CD8-positive, alpha-beta memory T cell (primary cell): ENCODE measurements at places on chromosomes 4 and X.

- no peaks in the 10 kb centered on the region for H3K27me3 ChIP-seq
- no peaks in the 10 kb centered on the region for H3K36me3 ChIP-seq
Observed at GRCh38 chr4:25299476-25300203, 12.9 kb upstream of the ZCCHC4 start.

- H3K27ac ChIP-seq, result no peak overlapping the region
- DNase-seq, result no peak
- no peak overlapping the region for H3K4me3 ChIP-seq
- H3K36me3 ChIP-seq, result no peaks in the 10 kb centered on the region
Observed at GRCh38 chr4:159047478-159048165, 55.3 kb upstream of the RAPGEF2 start.

DNA sequence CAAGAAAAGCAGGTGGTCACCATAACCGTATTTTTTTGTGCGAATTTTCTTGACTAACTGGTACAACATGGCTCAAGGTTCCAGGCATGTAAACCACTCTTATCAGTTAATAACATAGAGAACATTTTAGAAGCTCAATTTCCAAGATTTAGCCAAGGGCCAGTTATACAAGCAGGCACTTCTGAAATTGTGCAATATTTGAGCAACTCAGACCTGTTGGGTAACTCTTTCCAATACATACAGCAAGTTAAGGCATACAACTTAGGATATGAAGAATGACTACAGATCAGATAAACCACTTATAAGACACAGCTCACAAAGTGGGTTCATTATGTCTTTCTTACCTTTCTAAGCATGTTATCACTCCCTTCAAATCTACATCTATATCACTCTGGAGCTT is 43.9 kb downstream of the ZNF280C start:
- no peaks in the 10 kb centered on the region for H3K4me1 ChIP-seq
- H3K27ac ChIP-seq, result no peak overlapping the region
- DNase-seq, result no peak

GRCh38 chrX:120560405-120560841 is 339 bp downstream of the CUL4B start:
- H3K36me3 ChIP-seq, result no peaks in the 10 kb centered on the region
- H3K27me3 ChIP-seq, result no peaks in the 10 kb centered on the region
- H3K4me3 ChIP-seq, result peak overlapping the region; percentile 84
- H3K4me1 ChIP-seq, result peaks cover 28% of the 10 kb centered on the region

DNA sequence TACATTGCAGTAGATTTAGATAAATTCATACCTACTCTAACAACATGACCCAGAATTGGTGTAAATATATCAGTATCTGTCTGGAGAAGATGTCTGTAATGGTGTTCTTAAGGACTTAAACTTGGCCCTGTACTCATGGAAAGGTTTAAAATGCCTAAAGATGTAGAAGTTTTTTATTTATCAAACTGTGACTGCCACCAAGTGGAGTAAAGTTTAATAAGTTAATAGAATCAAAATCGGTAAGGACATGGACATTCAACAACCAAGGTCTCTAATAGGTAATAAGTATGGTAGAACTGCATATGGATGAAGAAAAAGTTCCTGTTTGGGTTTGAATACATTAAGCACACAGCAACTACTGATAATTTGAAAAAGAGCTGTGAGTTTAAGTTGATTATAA is 474.0 kb upstream of the NDST3 start:
- H3K27me3 ChIP-seq, result no peaks in the 10 kb centered on the region
- H3K4me1 ChIP-seq, result no peaks in the 10 kb centered on the region
- DNase-seq, result no peak
- no peak overlapping the region for H3K4me3 ChIP-seq
